ENCODE measurements at places on chromosomes 2 and 18. TPM values are rescaled to one million over a fixed set of nuclear protein-coding genes. Genes with fewer than 3 reads are reported as not detected.
A peak's percentile ranks its signal among the peaks of the same experiment; 100 is the strongest.

DNA sequence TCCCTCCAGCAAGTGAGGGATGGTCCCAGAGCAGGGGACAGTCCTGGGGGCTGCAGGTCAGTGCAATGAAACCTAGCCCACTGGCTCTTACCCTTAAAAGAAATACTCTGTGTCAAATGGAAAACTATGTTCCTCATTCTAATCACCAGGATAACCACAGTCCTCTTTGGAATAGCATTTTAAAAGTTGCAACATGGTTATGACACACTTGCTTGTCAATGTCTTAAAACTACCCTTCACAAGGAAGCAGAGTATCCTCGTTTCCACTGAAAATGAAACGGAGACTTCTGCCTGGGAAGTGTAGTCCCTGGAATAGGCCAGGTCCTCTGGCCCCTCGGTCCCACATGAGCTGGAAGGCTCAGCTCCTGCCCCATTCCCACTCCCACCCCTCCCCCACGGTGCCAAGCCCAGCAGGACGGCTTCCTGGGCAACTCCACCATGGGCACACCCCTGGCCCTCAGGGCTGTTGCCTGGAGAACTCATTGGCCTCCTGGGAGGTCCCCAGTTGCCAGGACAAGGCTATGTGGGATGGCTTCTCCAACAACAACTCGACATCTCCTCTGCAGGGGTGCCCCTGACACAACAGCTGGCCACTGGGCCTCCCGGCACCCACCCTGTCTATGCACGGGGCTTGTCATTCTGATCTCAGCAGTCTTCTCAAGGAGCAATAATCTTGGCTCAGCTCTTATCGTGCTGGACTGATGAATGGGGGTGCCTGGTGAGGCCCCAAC lies 38.3 kb upstream of the ST3GAL5 start:
- 0 out of 2 replicates have a peak, but pooled peaks cover 3% of the 10 kb centered on the region for H3K36me3 ChIP-seq
- peak overlapping the region; percentile 84 for H3K27ac ChIP-seq
- DNase-seq, result peak; percentile 17
- peaks cover 82% of the 10 kb centered on the region for H3K4me1 ChIP-seq
- peak overlapping the region; percentile 33 for H3K4me3 ChIP-seq

DNA sequence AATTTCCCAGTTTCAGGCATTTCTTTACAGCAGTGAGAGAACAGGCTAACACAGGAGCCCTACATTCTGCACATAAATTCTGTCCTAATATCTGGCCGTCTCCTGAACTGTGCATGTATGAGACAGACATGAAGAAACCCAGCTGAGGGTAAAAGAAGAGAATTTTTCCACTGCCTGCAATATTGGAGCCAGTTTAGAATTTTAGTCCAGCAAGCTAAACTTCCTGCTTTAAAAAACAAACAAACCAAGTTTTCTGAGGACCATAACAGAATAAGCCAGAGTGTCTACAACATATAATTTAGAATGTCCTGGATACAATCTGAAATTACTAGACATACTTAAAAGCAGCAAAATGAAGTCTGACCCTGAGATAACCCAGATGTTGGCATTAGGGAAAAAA lies 215.1 kb upstream of the KLHL29 start:
- no peak for DNase-seq
- H3K4me3 ChIP-seq, result no peak overlapping the region
- peaks cover 15% of the 10 kb centered on the region for H3K27me3 ChIP-seq
- H3K4me1 ChIP-seq, result no peaks in the 10 kb centered on the region
- H3K36me3 ChIP-seq, result no peaks in the 10 kb centered on the region
- no peak overlapping the region for H3K27ac ChIP-seq

OTOS gene
- total RNA-seq, result not detected

DNA sequence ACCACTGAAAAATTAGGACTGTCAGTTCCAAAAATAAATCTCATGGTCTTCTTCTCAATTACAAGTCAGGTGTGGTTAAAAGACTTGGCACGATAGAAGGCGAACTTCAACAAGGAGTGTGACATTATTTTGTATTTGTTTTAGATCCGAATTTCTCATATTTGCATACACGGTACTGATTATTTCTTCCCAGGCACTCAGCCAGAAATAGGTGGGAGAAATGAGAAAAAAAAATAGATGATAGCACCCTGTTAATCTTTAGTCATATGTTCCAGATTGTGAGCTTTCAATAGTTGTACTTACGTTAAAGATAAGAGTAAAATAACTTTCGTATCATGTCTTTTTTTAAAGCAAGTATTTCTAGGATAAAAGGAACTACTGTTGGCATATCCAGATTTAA lies 106.1 kb downstream of the DTNA start:
- no peak overlapping the region for H3K27ac ChIP-seq
- no peak for DNase-seq
- no peak overlapping the region for H3K4me3 ChIP-seq
- no peaks in the 10 kb centered on the region for H3K36me3 ChIP-seq
- H3K4me1 ChIP-seq, result no peaks in the 10 kb centered on the region
- H3K27me3 ChIP-seq, result no peaks in the 10 kb centered on the region

Measured in PC-9 (cell line).